Effector memory CD4-positive, alpha-beta T cell (primary cell): ENCODE measurements at places on chromosomes 1 and 21.

DNA sequence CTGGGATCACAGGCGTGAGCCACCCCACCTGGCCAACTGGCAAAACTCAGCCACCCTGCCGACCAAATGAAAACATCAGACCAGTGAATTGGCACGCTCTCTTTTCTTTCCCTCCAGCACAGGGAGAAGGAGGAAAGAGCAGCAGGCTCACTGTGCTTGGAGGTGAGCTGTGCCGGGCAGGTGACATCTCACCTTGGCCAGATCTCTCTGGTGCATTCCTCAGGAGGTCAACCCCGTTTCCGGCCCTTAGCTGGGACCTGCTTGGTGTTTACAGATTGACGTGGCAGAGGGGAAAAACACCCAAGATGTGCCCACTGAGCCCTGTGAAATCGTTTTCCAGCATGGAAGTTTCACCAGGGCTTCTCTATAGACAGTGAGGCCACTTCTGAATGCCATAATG is 45.1 kb downstream of the TMEM51 start:
- DNase-seq, result no peak

GRCh38 chr1:163439471-163439870 is 117.7 kb downstream of the NUF2 start:
- no peak for DNase-seq

GRCh38 chr1:20575541-20576336 is 13.2 kb upstream of the CDA start:
- no peak for DNase-seq

GRCh38 chr1:207884266-207885029 is 26.5 kb downstream of the CD34 start:
- DNase-seq, result no peak

- no peak for DNase-seq
Measured at GRCh38 chr1:41025979-41026819, 4.7 kb upstream of the SLFNL1 start.

DNA sequence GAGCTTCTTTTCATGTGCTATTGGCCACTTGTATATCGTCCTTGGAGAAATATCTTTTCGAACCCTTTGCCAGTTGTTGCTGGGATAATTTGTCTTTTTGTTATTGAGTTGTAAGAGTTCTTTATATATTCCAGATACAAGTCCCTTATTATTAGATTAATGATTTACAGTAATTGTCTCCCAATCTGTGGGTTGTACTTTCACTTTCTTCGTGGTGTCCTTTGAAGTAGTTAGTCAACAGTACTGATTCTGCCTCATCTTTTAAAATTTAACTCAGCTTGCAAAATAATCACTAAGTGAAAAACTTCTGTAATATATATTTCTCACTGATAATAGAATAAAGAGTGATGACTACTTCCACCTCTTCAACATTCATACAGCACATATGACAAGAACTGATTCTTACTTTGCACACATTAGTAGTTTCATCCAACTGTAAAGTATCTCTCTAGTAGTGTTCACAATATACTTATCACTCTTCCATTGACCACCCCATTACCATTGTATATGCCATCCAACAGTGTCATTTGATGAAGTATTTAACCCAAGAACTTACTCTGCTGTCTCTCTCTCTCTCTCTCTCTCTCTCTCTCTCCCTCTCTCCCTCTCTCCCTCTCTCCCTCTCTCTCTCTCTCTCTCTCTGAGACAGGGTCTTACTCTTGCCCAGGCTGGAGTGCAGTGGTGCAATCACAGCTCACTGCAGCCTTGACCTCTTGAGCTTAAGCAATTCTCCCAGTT is 104.2 kb upstream of the DMRTA2 start:
- DNase-seq, result no peak

DNA sequence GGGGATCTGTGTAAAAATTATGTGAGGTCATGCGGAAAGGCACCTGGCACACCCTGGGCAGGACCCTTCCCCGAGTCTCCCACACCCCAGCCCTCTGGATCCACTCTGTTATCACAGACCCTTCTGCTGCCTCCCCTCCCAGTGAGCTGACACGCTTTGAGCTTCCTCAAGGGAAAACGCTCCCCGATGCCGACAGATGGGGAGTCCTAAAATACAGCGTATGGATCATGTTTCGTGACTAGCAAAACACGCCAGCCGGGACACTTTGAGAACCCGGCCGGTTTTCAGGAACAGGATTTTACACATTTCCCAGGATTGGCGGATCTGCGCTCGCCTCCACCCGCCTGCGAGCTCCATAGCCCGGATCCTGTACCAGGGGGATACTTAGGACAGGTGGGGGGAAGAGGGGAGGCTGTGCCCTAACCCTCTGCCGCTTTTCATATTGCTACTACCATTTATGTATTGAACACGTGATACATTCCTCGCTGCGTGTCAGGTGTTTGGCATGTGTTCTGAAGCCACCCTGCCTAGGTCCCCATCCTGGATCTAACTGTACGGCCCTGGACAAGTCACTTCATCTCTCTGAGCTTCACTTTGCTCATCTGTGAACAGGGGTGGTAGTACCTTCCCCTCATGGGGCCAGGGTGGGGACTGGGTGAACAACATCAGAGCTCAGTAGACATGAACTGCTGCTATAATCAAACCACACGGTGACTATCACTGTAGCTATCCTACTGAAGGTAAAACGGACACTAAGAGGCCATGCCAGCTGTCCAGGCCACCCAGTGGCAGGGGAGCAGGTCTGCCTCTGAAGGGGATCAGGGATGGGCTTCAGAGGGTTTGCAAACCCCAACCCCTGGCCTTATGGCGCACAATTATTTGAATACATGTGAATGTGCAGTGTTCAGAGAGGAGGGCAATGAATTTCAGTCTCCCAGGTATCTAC is 63.2 kb downstream of the SSBP3 start:
- no peak for DNase-seq

- no peak for DNase-seq
Measured at GRCh38 chr1:59703226-59703917, 111.4 kb upstream of the HOOK1 start.

GRCh38 chr1:36387141-36387949 is 1.6 kb upstream of the STK40 start:
- DNase-seq, result no peak

DNA sequence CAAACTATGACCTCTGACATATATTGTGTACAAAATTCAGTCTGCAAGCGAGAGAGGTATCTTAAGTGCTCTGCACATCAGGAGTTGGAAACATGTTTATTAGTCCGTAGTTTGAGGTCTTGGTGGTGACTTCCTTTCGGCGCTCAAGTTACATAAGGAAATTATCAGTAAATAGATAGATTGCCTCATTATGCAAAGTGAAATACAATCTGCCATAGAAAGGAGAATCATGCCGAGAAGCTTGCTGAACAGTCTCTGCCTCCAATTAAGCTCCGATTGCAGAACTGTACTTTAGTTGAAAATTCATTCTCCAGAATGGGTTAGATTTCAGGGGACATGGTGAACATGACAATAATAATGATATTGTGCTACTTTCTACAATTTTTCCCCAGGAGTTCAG is 271.8 kb downstream of the BRINP2 start:
- no peak for DNase-seq

GRCh38 chr1:43651902-43652301 is 2.0 kb downstream of the KDM4A start:
- DNase-seq, result no peak

- no peak for DNase-seq
Measured at GRCh38 chr1:3948344-3948743, 48.3 kb upstream of the C1orf174 start.

GRCh38 chr1:234108921-234109320 is 204.4 kb downstream of the SLC35F3 start:
- no peak for DNase-seq

DNA sequence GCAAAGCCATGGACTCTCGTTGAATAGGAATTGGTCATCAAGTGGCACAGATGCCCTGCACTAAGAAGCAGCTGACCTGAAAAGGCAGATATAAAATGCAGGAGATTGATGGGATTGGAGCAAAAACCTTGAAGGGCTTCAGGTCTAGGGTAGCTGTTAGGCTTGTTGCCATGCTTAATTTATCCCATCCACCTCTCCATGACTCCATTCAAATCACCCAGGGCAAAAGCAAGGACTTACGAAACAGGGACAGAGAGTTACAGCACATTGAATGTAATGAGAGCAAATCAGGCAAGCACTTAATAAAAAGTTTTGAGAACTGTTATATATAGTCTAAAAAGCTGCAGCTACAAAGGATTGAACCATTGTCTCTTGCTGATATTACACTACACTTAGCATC is 298.2 kb upstream of the ESRRG start:
- DNase-seq, result no peak
